Posterior vena cava (tissue), 2 donors: ENCODE measurements at places on chromosomes 3 and 15.

- no peak for DNase-seq
These were observed 111.3 kb downstream of the C3orf70 start for GRCh38 chr3:185041540-185041939.

DNA sequence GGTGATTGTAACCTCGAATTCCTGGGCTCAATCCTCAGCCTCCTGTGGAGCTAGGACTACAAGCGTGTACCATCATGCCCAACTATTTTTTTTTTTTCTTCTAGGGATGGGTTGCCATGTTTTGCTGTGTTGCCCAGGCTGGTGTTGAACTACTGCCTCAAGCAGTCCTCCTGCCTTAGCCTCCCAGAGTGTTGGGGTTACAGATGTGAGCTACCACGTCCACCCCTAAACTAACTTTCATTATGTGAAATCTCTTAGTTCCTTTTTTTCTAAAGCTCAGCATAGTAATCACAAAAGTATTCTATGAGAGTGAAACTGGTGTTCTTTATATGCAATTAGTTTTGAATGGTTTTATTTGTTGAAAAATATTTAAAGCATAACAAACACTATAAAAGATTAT lies 92.1 kb downstream of the XRN1 start:
- no peak for DNase-seq

DNA sequence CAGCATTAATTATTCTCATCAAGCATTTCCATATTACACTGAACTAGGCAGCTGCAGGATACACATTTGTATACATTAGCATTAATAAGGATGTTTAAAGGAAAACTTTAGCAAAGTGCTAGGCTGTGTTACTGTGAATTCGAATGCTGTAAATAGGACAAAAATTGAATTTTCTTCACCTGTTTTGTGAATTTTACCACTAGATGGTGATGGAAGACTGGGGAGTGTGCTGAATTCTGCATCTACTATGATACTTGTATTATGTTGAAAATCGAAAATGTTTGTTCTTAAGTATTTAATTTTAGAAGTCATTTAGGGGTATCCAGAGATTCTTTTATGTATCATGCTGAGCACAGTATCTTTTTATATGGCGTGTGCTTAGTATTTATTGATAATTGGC lies 12.3 kb upstream of the P2RY14 start:
- DNase-seq = no peak

GRCh38 chr3:146561879-146562278 lies 17.5 kb upstream of the PLSCR1 start:
- DNase-seq = no peak

DNA sequence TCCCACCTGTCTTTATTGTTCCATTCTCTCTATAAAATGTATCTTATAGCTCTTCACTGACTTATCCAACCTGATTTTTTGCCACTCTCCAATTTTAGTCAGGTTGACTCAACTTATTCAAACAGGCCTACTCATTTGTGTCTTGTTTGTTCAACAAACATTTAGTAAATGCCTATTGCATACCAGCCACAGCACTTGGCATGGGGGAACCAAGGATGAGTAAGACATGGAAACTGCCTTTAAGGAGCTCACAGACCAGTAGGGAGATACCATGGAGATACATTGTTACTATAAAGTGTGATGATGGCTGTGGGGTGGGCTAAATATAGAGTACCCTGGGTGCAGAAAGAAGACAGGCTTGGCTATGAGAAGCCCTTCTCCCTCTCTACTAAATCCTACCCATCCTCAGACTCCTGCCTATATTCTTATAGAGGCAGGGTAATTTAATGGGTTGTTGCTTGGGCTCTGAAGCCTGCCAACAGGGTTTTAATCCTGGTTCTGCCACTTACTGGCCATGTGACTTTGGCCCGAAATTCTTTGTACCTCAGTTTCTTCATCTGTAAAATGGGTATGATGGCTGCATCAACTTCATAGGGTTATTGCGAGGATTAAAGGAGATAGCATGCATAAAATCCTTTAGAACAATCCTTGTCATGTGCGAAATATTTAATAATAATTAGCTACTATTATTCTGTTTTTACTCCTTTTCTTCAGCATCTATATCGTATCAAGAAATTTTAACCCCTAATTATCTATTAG lies 348.5 kb upstream of the UMPS start:
- no peak for DNase-seq

DNA sequence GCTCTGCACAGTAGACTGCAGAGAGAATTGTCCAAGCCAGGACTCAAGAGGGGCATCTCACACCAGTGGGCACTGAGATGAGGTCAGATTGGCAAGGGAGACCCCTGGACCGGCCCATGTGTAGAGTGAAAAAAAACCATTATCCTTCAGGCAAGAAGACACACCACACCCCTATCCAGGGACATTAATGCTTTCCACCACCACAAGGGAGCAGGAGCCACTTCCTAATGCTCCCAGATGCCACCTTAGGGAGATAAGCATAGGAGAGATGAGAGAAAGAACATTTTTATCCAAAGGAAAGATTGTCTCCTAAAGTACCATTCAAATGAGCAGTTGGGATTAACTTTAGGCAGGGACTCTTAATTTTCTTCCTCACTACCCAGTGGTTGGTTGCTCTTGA lies 109.6 kb upstream of the PTX3 start:
- no peak for DNase-seq

DNA sequence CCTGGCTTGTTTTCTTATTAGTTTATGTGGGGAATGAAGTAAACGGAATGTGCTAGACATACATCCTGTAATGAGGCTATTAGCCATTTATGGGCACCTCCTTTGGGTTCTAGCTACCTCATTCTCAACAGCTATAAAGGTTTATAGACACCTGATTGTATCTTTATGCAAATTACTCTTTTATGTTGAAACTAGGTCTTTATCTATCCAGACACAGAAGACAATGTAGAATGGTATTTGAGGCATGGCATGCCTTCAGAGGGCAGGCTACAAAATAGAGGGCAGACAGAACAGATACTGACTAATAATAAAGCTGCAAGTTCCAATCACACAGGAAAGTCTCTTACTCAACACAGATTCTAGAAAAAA lies 27.1 kb downstream of the TBC1D2B start:
- DNase-seq = no peak

GRCh38 chr15:48584812-48585563 lies 60.5 kb downstream of the FBN1 start:
- DNase-seq = no peak

GRCh38 chr3:194184265-194184751 lies 48.4 kb downstream of the HES1 start:
- no peak for DNase-seq

DNA sequence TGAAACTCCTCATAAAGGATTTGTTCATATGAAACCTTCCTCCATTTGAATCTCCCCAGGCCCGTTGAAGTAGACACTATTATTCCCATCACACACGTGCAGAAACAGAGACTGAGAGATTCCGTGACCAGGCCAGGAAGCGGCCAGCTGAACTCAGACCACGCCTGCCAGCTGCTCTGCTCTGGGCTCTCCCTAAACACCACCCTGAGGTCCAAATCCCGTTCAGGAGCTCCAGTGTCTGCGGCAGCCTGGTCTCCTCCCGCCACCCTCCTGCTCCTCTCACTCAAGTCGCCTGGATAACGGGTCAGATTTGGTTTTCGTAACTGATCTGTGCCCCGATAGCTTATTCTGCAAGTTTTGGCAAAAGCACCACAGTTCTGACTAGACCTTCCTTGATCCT lies 53.6 kb upstream of the SNRPA1 start:
- DNase-seq = no peak

DNA sequence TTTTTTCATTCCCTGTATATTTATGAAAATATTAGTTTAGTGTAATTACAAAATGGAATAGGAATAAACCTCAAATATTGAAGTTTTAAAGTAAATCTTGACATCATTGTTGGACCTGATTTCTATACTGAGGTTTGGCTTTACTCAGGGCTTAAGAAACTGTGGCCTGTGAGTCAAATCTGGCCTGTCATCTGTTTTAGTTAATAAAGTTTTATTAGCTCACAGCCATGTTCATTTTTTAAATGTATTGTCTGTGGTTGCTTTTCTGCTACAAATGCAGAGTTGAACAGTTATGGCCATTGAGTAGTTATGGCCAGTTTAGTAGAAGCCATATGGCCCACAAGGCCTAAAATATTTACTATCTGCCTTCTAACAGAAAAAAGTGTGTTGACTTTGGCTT lies 80.7 kb downstream of the DIPK2A start:
- no peak for DNase-seq

- no peak for DNase-seq
These were observed 57.5 kb upstream of the ZBED2 start for GRCh38 chr3:111652492-111653180.

- no peak for DNase-seq
These were observed 26.4 kb upstream of the GABPB1 start for GRCh38 chr15:50381438-50381837.

GRCh38 chr3:160150525-160150924 lies 74.7 kb upstream of the C3orf80 start:
- DNase-seq = no peak
